ENCODE measurements at places on chromosomes 12 and 14.

- no peak for DNase-seq
These were observed 91.4 kb downstream of the DNAH10 start for GRCh38 chr12:123853396-123854070.

GRCh38 chr12:6917491-6918231 is 3.3 kb downstream of the ENO2 start:
- DNase-seq = no peak

DNA sequence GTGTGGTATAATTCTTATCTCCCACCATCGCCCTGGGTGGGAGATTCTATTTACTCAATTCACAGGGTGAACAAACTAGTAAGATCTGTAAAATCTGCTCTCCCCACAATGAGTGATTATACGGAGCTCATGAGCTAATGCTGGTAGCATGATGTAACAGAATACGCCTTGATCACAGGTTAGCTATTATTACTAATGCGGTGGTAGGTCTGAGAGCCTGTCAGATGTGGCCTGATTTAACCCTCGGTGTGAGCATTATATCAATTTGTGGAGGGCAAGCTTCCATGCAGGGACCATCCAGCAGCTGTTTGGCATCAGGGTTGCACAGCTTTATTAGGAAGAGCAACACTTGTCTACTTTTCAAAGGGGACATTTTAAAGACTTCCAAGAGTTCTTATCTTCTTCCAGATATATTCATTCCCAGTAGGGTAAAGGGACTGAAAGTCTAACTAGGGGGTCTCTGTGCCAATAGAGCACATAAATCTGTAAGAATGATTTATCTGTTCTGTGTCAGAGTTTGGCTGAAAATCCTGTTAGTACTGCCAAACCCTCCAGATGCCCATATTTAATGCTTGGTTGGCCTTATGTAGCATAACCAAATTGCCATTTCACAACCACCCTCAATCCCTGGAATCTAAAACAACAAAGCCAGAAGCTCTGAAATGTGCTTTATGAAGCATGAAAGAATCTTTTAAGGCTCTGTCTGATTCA is 18.7 kb downstream of the TSHR start:
- DNase-seq = no peak

DNA sequence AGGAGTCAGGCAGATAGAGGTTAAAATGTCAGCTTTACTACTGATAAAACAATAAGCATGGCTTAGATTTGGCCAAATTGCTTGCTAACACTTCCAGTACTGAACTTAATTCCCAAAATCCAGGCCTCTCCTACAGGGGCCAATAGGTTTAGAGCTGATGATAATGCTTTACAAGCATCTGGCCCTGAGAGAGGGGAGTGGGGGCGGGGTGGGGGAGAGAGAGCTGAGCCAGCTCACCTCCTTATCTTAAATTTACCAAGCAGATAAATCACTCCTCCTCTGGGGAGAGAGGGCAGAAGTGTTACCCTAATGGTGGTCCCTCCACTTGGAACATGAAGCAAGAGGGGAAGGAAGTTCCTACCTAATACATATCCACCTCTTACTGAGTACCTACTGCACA is 182.2 kb upstream of the CRY1 start:
- DNase-seq = no peak

GRCh38 chr14:75609606-75610475 is 31.4 kb downstream of the FLVCR2 start:
- DNase-seq = no peak

GRCh38 chr14:43168371-43168925 is 1338.6 kb downstream of the FSCB start:
- no peak for DNase-seq

DNA sequence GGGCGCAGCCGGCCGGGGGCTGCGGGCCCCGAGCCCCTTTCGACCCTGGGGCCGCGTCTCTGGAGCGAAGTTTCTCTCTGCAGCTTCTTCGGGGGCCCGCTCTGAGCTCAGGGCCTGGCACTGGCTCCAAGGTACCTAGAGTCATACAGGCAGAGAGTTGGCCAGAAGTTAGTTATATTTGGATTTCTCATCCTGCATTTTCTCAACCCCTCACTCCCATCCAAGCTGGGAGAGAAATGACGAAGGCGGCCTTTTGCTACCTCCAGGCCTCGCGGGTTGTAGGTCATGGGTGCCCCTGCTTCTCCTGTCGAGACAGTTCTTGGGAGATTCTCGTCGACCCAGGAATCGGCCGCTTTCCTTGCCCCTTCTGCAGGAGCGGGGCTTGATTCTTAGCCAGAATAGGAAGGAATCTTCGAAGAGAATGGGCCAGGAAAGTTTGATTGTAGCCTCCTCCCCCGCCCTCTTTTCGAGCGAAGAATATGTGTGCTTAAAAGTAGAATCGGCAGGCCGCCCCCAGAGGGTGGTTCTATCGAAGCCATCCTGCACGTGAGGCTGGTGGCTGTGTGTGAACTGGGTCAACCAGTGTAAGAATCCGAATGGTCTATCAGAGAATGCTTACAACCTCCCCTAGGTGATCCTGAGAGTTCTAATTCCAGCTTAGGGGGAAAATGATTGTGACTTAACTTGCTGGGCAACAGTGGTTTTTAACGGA is 785 bp downstream of the MLEC start:
- DNase-seq = no peak

- DNase-seq = no peak
These were observed 23.4 kb downstream of the MAP1LC3B2 start for GRCh38 chr12:116582610-116583009.

DNA sequence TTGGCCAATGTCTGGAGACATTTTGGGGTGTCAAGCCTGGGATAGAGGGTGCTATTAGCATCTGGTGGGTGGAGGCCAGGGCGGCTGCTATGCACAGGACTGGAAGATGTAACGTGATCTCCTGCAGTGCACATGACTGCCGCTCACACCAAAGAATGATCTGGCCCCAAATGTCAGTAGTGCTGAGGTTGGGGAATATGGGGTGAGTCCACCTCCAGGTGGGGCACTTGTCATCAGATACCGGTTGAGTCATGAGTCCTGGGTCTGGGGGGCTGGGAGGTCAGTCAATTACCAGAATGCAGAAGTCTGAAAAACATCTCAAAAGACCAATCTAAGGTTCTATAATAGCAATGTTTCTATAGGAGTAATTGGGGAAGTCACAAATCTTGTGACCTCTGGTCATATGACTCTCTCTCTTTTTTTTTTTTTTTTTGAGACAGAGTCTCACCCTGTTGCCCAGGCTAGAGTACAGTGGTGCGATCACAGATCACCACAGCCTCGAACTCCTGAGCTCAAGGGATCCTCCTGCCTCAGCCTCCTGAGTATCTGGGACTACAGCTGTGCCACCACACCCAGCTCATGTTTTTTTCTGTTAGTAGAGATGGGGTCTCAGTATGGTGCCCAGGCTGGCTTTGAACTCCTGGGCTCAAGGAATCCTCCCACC is 6.0 kb upstream of the SDSL start:
- DNase-seq = peak; percentile 11

DNA sequence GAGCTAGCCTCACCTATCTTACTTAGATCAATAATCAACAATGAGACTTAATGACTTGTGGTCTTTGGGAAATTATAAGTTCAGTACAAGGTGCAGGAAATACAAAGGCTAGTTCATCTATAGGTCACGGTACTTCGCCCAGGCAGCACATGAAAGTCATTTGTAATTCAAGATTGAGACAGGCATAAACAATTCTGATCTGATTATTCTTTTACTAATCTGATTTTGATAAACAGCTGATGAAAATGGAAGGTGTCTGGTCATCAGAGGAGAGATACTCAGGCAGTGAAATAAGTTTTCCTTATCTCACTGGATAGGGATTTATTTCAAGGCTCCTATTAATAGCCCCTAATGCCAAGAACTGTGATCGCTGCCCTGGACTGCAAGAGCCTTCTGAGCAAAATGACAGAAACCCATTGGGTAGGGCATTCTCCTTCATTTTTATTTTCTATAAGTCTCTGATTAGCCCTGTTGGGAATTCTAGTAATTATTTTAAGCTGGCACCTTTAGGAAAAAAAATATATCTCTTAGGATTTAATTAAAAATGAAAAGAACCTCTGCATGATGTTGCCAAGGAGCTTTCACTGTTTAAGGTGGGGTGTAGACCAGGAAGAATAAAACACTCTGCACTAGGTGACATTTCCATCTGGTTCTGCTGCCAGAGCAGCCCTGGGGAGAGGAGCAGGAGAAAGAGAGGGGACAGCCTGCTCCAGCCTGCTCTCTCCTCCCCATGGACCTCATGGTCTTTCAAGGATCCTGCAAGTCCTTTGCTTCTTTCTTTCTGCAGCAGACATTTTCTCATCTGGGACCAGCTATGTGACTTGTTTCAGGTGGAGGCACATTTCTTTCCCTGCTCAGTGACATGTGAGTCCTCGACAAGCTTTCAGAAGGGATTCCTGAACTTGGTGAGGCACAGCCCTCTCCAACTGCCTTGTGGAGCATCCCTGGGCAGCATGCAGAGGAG is 44.8 kb downstream of the SSPN start:
- no peak for DNase-seq

- no peak for DNase-seq
These were observed 60.3 kb downstream of the MED13L start for GRCh38 chr12:116217045-116217735.

GRCh38 chr12:132157733-132158409 is 13.6 kb downstream of the NOC4L start:
- DNase-seq = no peak

DNA sequence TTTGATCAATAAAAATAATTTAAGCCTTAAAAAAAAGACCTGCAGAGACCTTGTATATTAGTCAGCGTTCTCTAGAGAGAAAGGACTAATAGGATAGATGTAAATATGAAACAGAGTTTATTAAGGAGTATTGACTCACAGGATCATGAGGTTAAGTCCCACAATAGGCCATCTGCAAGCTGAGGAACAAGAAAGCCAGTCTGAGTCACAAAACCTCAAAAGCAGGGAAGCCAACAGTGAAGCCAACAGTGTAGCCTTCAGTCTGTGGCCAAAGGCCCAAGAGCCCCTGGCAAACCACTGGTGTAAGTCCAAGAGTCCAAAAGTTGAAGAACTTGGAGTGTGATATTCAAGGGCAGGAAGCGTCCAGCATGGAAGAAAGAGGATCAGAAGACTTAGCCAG is 66.3 kb downstream of the TBX5 start:
- DNase-seq = no peak

- no peak for DNase-seq
These were observed 82.1 kb downstream of the TRAFD1 start for GRCh38 chr12:112207397-112207924.

- no peak for DNase-seq
These were observed 40.6 kb upstream of the LRTM2 start for GRCh38 chr12:1779783-1780182.

GRCh38 chr12:128269181-128269591 is 2.2 kb downstream of the TMEM132C start:
- DNase-seq = no peak

- DNase-seq = no peak
These were observed 92.4 kb downstream of the SPTSSA start for GRCh38 chr14:34369648-34370030.

DNA sequence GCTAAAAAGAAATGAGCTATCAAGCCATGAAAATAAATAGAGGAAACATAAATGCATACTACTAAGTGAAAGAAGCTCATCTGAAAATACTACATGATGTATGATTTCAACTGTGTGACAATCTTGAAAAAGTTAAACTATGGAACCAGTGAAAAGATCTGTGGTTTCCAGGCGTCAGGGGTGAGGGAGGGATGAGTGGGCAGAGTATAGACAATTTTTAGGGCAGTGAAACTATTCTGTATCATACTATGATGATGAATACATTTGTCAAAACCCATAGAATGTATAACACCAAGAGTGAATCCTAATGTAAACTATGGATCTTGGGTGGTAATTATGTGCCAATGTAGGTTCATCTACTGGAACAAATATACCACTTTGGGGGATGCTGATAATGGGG is 21.3 kb downstream of the SPX start:
- DNase-seq = no peak

- DNase-seq = no peak
These were observed 14.7 kb downstream of the METTL3 start for GRCh38 chr14:21496453-21496852.

DNA sequence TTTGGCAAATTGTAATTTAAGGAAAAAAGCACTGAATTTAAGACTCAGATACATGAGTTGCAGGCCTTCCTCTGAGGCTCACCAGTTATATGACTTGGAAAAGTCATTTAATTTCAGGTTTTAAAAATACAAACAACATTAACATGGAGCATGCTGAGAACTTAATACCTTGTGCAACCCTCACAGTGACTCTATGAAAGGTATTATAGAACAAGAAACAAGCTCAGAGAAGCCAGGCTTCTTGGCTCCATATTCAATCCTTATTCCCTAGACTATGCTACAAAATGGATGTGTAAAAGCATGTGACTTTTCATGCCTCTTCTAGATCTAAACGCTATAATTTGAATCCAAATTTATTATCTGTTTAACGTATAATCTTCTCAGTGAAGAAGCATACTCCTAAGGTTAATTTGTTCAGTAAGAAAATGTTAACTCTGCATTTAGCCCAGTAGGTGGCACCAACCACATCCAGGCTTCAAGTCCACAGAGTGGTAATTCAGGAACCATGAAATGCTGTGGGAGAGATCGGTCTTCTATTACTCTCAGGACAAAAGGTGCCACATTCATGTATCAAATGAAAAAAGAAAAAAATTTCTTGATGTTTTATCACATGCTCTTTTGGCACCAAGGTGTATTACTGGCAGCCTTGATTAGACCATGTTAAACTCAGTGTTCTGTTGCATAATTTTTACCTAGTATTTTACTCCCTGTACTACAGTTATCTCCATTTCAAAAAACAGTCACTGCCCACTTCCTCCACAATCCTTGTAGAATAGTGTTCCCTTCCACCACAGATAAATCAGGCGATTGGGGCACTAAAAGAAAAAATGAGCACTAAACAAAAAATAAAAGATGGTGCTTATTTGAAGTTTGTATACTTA is 9.3 kb downstream of the CCDC196 start:
- no peak for DNase-seq

- no peak for DNase-seq
These were observed 59.1 kb upstream of the GNPNAT1 start for GRCh38 chr14:52850451-52850909.

DNA sequence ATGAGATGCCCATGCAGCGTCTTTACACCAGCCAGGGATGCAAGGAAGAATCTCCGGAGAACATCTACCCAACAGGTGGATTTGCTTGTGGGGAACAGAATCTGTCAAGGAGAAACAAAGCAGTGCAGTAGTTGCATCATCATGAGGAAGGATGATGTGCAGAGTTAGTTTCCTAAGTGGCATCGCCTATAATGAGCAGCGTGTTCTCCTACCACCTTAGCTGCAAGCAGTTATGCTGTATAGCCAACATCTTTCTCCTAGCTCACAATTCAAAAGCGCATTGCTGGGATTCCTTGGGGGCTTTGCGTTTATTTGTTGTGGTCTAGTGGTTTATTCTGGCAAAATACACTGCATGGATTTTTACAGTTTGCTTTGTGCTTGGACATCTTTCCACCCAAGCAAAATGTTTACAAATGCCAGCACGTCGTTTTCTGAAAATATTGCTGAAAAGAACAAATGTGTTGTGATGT is 233.0 kb downstream of the RGS6 start:
- DNase-seq = no peak
